ENCODE measurements at places on chromosomes 1 and 21.

DNA sequence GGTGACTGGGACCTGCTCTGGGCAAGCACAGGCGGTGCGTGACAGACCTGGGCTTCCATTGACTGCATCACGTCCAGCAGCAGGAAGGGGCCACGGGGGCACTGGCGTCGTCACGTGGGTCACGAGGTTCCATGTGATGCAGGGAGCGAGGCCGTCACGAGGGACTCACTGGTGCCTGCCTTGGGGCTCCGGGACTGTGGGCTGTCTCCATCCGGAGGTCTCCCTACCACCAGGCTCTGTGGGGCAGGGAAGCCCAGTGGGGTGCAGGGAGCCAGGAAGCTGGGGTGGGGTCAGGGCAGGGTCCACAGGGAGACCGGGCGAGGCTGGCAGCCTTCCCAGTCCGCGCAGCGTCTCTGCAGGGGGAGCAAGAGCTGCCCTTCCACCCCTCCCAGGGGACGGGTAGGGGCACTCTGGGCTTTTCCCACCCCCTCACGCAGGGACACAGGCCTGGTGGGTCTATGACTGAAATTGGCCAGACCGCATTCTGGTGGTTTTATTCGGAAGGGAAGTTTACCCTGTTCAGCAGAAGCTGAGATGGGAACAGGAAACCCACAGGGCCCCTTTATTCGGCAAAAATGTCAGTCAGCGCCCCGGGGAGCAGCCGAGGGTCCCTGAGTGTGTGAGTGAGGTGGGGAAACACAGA, 416 bp upstream of the TNFRSF14 start:
- no peak for DNase-seq

GRCh38 chr1:226123591-226124471, 61.3 kb downstream of the H3-3A start:
- no peak for DNase-seq

GRCh38 chr1:75129983-75130789, 4.0 kb upstream of the LHX8 start:
- no peak for DNase-seq

GRCh38 chr1:115833856-115834255, 7.1 kb downstream of the NHLH2 start:
- no peak for DNase-seq

DNA sequence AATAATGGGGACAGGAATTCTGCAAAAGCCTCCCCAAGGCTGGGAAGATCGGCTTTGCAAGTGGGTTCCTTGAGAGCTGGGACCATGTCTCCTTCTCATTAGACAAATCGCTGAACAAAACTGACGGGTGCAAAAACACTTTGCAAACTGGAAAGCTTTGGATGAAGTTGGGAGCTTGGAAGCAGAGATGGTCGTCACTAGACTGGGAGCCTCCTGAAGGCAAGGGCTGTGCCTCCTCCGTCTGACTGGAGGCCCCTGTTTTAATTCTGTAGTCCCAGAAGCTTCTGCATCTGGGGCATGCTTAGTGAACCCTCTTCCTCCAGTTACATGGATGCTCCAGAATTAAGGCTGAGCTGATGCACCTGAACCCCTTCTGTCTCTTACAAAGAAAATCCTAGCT, 82.3 kb upstream of the IFFO2 start:
- no peak for DNase-seq

DNA sequence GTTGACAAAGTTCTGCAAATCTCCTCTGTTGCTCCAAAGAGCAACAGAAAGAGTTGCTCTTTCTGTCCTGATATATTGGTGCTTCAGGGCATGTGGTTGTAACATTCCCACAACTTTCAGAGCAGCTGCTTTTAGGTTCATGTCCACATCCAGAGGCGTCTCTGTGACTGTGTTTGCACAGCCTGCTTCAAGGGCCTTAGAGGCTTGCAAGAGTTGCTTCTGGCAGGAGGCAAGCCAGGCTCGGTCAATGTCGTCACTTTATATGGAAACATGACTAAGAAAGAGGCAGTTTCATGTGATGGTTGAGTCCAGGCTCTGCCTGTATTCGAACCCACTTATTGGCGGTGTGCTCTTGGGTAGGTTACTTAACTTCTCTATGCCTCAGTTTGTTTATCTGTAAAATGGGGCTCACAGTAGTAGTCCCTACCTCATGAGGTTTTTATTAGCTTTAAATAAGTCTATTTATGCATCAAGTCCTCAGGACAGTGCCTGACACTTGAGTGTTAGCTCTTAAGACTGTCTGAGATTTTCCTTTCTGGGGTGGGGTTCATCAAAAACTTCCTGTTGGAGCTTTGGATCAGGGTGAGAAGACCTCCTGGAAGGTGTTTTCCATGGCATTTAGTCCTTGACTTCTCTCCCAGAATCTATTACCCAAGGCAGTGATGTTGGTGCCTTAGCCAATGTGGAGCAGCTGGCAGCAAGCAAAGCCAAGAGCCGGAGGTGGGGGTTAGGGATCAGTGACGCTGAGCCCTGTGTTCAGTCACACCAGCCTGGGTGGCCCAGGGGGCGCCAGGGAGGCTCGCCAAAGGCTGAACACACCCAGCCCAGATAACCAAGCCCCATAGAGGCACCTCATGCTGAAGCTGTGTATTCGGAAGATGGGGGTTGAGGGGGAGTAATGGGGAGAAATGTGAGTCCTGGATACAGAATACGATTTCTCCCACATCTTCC, 18.9 kb downstream of the LHX4 start:
- no peak for DNase-seq

DNA sequence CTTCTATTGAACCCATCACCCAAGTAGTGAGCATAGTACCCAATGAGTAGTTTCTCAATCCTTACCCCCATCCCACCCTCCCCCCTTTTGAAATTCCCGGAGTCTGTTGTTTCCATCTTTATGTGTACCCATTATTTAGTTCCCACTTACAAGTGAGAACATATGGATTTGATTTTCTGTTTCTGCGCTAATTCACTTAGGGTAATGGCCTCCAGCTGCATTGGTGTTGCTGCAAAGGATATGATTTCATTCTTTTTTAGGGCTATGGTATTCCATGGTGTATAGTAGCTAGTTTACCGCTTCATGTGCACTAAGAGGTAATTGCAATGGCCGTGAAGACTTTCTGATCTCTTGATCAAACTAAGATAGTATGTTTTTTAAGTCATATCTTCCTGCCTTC, 107.5 kb upstream of the SERTAD4 start:
- DNase-seq = no peak

- no peak for DNase-seq
Observed at GRCh38 chr1:97668945-97669344, 251.9 kb downstream of the DPYD start.

GRCh38 chr1:229169399-229169798, 101.5 kb upstream of the RAB4A start:
- DNase-seq = no peak

GRCh38 chr1:27275696-27276095, 41.3 kb downstream of the WDTC1 start:
- DNase-seq = no peak

DNA sequence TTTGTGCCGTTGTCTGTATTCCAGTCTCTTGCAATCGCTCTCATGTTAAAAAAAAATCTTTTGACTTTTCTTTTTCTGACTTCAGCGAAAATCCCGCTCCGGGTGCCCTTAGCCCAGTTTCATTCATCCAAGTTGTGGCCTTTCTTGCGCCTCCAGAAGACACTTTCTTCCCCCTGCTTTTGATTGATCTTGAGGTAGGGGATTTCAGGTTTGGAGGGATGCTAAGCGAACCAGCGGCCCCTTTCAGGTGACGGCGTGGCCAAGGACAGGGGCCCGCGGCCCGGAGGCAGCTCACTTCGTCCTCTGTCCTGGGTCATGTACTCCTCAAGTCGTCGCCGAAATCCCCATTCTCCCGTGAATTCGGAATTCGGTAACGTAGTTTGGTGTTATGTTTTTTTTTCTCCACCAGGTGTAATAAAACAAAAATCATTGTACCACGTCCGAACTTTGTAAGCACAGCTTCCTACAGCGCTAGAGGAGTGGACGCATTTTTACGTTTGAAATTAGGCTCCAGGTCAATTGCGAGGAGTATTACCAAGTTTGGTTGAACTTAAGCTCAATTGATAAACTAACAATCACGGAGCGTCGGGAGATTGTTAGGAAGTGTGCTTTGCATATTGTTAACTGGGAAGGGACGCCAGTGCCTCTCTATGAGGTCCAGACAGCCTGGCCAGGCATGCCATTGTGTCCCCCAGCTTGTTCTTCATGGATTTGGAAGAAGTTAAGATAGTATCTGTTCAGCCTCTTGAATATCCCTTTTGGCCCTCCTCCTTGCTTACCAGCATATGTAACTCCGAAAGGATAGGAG, 1.1 kb downstream of the MRPS6 start:
- DNase-seq = no peak

GRCh38 chr1:42943166-42943565, 15.5 kb downstream of the SLC2A1 start:
- no peak for DNase-seq

DNA sequence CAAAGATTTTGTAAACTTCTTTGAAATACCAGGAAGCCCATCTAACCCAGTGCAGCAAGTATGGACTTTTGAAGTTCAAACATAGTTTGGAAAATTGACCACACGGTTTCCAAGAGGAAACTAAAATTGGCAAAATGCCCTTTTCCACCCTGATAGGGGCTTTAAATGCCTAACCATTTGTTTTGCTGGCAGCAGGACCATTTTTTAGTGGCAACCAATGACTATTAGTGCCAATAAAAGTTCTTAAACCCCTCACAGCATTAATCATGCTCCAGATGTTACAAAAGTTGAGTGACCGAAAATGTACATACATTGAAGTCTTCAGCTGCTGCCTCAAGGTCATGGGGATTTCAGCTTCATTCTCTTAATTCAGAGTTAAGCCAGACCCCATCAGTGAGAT, 46.4 kb upstream of the ENAH start:
- no peak for DNase-seq

GRCh38 chr1:181630838-181631237, 147.5 kb downstream of the CACNA1E start:
- no peak for DNase-seq
